ENCODE measurements at places on chromosomes 3 and 15.

GRCh38 chr15:100899601-100900000 lies 19.6 kb upstream of the LRRK1 start:
- no peak for DNase-seq

- no peak for DNase-seq
Observed at GRCh38 chr3:183008800-183009199, 28.5 kb upstream of the DCUN1D1 start.

- no peak for DNase-seq
Observed at GRCh38 chr15:89104172-89104564, 15.9 kb downstream of the ABHD2 start.

DNA sequence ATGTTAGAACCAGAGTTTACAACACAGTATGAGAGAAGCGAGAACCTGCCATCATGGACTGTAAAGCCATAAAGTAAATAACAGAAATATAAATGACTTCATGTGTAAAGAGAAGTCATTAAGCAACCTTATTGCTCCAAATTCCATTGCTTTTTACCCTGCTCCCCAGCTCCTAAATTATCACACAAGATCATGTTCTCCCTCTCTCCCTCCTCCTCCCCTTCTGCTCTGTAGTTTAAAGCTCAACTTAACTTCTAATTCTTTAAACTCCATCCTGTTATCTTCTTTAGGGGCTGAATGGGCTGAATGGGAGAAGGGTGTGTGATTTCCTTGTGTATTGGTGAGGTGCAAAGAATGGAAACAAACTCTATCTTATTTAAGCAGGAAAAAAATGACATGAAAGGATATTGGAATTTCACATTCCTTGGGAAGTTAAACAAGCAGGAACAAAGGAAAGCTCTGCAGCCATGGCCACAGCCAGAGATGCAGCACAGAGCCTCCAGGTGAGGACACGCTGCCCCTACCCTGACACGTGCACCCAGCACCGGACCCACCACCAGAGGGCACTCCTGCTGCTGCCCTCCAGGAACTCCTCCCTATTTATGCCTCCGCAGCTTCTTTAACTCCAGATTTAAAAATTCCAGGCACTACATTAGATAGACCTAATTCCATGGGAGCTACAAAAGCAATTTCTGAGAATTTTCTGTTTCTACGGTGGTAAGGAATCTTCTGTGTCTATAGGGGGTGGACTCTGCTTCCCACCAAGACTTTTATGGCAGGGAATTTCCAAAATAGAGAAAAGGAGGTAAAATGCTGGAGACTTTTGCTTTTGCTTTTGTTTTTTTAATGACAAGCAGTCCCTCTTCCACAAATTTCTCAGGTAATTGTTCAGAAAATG lies 76.9 kb upstream of the ABI3BP start:
- peak; percentile 60 for DNase-seq

- DNase-seq = no peak
Observed at GRCh38 chr15:57146506-57147201, 228.2 kb downstream of the TCF12 start.

Measured in activated CD8-positive, alpha-beta memory T cell treated with anti-CD3 and anti-CD28 coated beads, Interleukin-2, amount 10 ng/mL, durations not matched to agents 7 days and 5 days (primary cell).